ENCODE measurements at places on chromosomes 12 and 14.

GRCh38 chr12:52984136-52984535 lies 22.1 kb upstream of the EIF4B start:
- no peak for DNase-seq

- DNase-seq: no peak
Measured at GRCh38 chr12:96274331-96274730, 80.2 kb downstream of the ELK3 start.

DNA sequence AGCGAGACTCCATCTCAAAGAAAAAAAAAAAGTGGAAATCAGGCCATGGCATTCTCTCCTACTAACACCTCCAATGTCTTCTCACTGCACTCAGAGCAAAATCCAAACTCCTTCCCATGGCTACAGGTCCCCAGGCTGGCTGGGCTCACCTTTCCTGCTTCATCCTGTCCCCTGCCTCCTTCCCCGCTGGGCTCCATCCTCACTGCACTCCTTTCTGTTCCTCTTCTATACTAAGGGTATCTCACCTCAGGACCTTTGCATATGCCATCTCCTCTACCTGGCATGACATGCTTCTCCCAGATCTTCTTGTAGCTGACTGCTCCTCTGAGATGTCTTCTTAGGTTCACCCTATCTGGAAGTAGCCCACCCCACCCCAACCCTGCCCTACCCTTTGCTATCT lies 111.1 kb downstream of the DPF3 start:
- DNase-seq: no peak

DNA sequence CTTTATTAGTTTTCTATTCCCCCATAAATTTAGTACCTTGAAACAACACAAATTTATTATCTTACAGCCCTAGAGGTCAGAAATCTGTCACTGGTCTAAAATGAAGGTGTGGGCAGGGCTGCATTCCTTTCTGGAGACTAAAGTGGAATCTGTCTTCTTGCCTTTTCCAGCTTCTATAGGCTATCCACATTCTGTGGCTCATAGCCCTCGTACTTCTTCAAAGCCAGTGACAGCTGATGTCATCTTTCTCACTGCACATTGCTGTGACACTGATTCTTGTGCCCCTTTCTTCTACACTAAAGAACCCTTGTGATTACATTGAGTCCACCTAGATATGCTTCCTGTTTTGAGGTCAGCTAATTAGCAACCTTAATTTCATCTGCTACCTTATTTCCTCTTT lies 23.2 kb upstream of the DCN start:
- DNase-seq: no peak

GRCh38 chr12:13913371-13913770 lies 68.0 kb downstream of the GRIN2B start:
- no peak for DNase-seq

GRCh38 chr12:13559318-13559978 lies 362.9 kb downstream of the EMP1 start:
- DNase-seq: no peak

GRCh38 chr12:115752913-115753726 lies 524.4 kb downstream of the MED13L start:
- DNase-seq: peak; percentile 48

DNA sequence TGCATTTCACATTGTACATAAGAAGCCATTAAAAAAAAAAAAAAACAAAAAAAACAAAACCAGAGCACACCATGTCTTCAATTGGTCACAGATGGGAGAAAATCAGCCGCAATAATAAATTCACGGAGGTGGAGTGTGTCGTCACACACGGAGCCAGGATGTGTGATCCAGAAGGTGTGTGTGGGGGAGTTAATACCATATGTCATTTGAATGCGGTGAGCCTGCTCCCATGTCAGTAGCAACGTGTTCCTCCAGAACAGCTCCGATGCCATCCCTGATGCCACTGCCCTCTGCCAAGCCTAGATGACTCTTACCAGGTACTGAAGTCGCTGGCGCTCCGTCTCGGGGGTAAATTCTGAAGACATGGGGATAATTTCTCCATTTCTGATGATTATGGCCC lies 197.8 kb downstream of the PPM1H start:
- DNase-seq: no peak

GRCh38 chr12:46585854-46586621 lies 213.5 kb upstream of the SLC38A2 start:
- no peak for DNase-seq

DNA sequence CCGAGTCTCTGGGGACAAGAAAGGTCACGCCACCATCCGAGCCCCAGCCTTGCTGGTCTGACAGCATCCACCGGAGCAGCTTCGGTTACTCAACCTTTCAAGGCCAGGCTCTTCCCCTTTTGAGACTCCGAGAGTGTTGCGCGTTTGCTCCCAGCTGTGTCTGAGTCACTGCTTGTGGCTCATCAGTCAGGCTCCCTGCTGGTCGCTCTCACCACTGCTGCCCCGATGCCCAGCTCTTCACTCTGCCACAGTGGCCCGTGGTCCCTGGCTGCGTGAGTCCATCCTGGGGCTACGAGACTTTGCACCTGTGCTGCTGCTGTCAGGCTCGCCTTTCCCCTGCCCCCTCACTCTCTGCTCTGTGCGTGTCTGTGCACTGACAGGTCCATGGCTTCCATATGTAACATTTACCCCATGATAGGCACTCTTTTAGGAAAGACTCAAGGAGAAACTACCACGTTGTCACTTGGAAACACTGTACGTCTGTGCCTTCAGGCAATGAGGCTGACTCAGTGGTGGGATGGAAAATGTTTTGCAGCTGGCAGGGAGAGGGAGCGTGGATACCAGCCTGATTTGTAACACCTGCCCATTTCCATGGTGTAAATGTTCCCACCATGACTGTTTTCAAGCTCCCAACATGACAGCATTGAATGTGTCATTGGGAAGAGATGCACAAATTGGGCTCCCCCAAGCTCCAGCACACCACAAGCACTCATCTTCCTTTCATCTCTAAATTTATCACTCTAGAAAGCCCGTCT lies 350.7 kb downstream of the TMEM132D start:
- DNase-seq: no peak

- DNase-seq: no peak
Measured at GRCh38 chr14:101810897-101811621, 49.5 kb downstream of the PPP2R5C start.

GRCh38 chr14:106442857-106443256 lies 916.5 kb downstream of the TMEM121 start:
- no peak for DNase-seq

DNA sequence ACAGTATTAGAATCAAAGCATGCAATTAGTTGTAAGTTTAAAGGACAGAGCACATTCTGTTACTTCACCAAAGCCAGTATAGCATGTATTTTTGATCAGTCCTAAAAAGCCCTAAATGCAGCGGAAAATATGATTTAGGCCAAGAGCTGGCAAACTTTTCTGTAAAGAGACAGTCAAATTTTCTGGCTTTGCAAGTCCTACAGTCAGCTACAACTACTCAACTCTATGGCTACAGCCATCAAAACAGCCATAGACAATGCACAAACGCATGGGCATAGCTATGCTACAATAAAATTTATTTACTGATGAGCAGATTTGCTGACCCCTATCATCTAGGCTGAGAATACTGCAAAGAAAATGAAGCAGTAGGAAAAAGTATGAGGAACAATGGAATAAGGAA lies 52.9 kb downstream of the ATXN2 start:
- no peak for DNase-seq

DNA sequence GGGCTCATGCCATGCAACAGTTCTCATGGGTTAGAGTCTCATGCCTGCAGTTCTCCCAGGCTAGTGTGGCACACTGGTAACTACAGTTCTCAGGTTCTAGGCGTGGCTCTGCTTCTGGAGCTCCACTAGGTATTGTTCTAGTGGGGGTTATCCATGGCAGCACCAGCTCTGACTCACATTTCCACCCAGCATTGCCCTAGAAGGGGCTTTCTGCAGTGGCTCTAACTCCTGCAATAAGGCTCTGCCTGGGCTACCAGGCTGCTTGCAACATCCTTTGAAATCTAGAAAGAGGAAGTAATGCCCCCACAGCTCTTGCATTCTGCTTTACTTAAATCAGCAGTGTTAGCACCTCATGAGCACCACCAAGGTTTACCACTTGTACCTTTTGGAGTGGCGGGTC lies 220.3 kb upstream of the ARID2 start:
- DNase-seq: no peak

DNA sequence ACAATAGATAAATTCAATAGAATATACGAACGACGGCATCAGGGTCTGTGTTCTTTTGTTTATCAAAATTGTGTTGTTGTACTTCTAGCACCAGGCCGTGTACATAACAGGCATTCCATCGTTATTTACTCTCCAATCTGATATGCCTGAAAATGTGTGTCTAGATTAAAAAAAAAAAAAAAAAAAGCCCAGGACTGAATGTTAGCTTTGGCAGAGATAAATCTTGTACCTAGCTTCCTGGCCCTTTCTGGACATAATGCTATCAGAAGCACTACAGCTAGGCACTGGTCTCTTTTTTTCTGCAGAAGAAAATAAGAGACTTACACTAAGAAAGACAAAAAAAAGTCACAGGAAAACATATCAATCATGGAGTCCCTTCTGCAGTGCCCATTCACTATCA lies 37.0 kb downstream of the CDKL1 start:
- no peak for DNase-seq

- DNase-seq: no peak
Measured at GRCh38 chr12:998020-998874, 7.2 kb downstream of the ERC1 start.

DNA sequence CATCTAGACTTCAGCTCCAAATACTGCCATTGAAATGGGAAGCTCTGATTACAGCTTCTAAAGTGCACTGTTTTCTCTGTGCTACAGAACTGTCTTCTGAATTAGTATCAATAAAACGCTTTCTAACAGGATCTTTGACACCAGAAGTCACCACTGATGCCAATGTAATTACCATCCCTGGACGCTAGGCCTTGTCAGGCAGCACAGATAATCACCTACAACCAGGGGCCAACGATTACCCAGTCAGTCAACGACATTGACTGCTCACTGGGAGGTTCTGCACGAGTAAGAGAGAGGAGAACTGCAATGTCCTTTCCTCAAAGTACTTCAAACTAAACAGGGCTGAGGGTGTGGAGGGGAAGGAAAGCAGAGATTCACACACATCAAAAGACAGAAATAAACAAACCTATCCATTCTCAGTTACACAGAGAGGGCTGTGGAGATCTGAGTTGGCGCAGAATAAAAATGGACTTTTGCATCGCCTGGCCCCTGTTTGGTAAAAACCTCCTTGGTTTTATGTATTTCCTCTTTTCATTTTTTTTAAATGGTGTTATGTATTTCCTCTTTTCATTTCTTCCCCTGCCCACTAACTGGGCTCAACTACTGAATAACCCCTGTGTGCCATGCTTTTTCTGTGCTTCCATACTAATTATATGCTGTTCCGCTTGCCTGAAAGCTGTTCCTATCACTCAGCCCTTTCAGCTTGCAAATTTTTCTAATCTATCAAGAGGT lies 492.2 kb downstream of the APAF1 start:
- no peak for DNase-seq

DNA sequence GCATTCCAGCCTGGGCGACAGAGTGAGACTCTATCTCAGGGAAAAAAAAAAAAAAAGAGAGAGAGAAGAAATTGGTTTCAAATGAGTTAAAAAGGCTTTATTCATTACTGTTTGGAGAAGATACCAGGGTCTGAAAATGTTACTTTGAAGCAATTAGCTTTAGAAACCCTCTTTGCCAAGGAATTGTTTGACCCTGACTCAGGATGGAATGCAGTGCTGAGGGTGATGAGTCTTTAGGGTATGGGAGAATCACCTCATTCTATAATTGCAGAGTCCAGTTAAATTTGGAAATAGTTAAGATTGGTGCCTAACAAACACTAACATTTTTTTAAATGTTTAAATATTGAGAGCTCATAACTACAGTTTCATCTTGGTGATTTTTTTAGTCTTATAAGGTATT lies 13.3 kb downstream of the RAP1B start:
- no peak for DNase-seq

DNA sequence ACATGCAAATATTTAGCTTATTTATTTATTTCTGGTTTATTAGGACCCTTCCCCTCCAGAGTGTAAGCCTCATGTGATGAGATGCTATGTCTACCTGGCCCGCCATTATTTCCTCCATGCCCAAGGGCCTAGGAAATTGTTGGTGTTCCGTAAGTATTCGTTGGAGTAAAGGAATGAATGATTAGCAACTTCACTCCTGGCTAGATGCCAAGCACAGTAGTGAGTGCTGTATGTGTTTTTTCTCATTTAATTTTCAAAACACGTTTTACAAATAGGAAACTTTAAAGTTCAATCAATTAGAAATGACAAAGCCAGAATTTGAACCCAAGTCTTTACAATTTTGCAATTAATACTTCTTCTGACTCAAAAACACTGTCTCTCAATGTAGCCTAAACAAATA lies 253.8 kb downstream of the BCAT1 start:
- no peak for DNase-seq

DNA sequence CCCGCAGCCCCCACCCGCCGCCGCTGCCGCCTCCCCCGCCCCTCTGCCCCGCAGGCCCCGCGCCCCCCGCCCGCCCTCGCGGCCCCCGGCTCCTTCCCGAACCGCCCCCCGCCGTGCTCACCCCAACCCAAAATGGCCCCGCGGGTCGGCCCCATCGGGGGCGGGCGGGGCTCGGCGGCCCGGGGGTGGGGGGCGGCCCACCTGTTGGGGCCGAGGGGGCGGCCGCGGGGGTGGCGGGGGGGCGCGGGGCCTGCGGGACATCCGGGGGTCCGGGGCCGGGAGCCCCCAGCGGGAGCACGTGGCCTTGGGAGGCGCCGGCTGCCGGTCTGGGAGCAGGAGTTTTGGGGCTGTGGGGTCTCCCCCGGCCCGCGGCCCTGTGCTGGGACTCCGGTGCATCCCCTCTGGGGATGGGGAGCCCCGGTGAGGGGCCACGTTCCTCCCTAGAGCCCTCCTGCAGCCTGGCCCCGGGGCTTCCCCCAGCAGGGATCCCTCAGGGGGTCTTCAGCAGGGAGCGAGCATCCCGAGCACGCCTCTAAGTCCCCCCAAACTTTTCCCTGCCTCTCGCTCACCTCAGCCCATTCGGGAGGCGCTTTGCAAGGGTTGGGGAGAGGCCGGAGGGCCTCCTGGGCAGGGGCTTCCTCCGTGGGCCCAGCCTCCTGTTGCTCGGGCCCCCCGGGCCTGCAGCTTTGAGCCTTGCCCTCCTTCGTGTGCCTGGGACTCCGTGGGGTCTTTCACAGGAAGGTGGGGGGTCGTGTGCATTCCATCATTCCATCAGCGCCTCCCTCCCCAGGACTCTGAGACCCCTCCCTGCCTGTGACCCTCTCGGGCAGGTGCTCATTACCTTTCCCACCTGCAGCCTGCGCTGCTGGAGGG lies 710 bp downstream of the MTA1 start:
- no peak for DNase-seq

- no peak for DNase-seq
Measured at GRCh38 chr14:101097109-101097793, 193.7 kb upstream of the RTL1 start.

DNA sequence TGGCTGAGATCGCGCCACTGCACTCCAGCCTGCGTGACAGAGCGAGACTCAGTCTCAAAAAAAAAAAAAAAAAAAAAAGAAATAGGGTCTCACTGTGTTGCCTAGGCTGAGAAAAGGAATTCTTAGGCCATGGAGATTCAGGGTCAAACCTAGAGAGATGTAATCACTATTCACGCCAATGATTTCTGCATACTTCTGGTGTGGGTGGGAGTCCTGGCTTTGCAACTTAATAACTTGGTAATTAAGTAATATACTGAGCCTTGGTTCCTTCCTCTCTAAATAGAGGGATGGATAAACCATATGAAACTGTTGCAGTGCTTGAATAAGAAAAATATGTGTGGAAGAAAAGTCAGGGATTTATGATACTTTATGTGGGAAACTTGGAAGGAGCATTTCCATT lies 2.7 kb downstream of the ZNF410 start:
- no peak for DNase-seq
